ENCODE measurements at places on chromosomes 5 and 9.

- DNase-seq, result no peak
These were observed 555.2 kb upstream of the GRAMD2B start for GRCh38 chr5:125868036-125868435.

GRCh38 chr5:176851871-176852658, 41.7 kb downstream of the UNC5A start:
- no peak for DNase-seq

DNA sequence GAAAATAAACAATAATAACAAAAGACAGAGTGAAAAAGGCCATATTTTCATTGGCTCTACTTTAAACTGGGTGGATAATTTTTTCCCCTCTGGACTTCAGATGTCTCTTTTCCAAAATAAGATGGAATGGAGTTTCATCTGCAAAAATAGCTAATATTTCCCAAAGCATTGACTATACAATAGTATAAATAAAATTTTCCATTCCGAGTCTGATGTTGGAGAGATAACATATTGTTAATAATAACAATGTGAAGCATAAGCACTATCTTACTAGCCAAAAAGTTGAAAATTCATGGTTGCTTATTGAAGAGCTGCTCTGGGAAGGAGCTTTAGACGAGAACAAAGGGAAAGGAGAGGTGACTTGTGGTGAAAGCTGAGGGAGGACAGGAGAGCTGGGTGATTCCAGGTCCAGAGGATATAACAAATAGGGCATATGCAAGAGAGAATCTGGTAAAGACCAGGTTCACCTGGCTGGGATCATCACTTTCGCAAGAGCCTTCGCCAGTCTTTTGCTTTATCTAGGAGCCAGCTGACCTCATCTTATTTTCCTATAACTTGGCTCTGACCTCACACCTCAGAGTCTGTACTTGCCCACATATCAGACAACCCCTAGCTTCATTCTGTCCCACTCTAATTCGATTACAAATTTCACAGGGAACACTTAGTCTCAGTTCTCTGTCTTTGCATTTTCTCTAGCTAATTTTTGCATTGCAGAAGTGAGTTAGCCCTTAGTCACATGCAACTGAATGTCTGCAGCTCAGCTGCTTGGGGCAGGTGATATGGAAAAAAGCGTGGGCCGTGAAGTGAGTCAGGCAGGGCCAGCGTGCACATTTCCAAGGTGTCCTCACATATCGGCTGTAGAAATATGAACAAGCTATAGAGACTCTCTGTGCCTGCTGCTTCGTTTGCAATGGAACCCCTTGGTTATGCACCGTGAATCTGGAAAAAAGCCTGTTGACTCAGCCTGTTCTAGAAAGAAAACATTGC, 7.6 kb upstream of the ZNF474 start:
- no peak for DNase-seq

DNA sequence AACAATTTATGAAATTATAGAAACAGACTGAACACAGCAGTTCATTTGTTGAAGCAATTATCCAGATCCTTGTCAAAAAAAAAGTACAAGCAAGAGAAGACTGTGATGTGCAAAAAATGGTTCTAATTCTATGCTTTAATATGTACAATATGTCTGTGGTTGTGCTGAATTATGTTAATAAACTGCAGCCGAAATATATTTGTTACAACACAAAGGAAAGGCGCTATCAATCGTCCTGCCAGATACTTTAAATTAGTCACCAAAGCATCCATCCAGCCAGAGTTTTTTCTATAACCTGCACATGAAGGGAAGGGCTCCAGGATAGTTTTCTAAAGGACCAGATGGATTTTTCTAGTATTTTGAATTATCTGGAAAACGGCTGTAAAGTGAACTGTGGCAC, 259.5 kb downstream of the BNC2 start:
- DNase-seq, result no peak

DNA sequence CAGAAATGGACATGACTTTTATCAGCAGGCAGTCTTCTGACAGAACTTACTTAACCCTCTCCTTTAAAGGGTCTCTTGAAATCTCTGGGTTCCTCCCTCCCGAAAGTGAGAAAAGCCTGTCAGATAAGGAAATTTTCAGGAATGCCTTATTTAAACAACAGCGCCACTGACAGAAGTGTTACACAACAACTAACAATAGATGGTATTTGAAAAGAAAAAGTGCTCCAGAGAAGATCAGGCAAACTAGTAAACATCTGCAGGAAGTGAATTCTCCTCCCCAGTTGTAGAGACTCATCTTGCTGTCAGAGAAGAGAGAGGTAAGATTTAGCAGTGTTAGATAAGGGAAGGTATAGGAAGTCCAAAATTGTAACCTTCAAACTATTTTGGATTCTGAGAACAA, 107.2 kb upstream of the NFIL3 start:
- DNase-seq, result no peak

DNA sequence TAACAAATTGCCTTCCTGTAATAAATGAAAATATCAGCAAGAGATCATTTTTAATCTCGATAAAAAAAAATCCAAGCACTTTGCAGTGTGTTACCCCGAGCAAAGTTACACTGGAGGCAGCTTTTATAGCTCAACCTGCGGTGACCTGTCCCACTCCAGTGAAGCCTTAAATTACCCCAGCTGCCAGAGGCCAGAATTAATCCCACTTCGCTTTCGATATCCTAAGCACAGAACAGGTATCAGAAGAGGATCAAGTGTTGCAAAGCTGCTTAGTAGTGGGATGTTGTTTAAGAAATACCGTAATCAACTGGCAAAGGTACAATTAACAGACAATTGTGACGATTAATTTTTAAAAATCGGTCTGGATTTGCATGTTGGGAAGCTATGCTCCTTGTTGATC, 314.0 kb downstream of the AGTPBP1 start:
- DNase-seq, result no peak

DNA sequence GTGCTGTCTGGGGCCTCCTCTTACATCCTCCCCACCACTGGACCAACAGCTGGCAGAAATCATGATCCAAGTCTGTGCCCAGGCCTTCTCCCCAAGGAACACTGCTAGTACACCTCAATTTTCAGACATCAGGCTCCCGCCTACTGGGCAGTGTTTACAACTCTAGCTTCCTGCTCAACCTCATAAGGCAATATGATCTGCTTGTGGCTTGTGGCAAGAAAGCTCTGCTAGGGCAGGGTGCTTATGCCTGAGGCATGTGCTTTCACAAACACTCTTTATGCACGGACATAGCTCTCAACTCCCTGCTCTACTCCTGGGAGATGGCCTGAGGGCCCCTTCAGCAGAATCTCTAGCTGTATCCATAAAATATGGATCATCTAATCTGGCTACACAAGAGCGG, 32.5 kb downstream of the SH3TC2 start:
- DNase-seq, result no peak

- DNase-seq, result no peak
These were observed 109.0 kb downstream of the COL5A1 start for GRCh38 chr9:134750450-134751155.

- no peak for DNase-seq
These were observed 35.3 kb upstream of the JMY start for GRCh38 chr5:79200573-79201183.

DNA sequence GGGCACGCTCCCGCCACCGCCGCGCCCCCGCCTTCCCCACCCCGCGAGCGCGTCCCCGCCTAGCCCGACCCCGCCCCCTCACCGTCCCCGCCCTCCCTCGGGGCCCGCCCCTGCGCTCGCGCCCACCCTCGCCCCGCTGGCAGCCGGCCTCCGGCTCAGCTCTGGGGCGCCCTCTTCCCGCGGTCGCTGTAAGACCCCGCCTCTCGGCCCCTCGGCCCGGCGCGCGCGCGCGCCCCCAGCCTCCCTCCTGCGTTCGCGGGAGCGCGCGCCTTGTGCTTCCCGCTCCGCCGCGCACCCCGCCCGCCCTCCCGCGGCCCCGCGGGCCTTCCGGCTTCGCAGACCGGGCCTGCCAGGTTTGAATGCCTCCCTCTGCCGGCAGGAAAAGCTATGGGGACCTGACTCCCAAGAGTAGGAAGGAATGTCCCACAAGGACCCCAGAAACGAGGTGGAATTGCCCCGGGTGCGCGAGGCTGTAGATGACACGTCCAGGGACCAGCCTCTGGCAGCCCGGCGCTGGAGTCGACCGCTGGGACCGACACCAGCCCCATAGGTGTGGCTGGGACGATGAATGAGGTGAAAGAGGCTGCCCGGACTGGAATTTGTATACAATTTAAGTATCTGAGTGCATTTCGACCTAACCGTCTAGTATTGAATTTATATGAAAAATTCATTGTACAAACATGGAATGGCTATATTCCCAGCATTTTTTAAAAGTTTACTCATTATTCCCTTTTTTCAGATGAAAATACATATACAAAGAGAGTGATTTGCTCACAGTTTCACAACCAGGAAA, 416 bp upstream of the PTBP3 start:
- DNase-seq, result peak; percentile 44

DNA sequence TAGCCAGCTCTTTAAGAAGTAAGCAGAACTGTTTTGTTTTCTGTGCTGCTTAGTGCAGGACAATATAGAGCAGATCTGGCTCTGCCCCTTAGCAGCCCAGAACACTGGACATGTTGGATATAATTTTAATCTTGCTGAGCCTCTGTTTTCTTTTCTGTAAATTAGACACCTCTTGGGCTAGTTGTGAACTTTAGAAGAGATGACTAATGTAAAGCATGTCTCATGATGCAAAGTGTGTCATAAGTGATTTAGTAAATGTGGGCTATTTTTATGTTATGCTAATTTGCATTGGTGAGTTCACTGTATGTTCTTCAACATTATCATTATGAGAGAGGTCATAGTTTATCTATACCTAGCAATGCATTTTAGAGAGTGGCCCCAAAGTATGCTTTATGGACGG, 156.1 kb upstream of the ADAMTSL1 start:
- DNase-seq, result no peak

DNA sequence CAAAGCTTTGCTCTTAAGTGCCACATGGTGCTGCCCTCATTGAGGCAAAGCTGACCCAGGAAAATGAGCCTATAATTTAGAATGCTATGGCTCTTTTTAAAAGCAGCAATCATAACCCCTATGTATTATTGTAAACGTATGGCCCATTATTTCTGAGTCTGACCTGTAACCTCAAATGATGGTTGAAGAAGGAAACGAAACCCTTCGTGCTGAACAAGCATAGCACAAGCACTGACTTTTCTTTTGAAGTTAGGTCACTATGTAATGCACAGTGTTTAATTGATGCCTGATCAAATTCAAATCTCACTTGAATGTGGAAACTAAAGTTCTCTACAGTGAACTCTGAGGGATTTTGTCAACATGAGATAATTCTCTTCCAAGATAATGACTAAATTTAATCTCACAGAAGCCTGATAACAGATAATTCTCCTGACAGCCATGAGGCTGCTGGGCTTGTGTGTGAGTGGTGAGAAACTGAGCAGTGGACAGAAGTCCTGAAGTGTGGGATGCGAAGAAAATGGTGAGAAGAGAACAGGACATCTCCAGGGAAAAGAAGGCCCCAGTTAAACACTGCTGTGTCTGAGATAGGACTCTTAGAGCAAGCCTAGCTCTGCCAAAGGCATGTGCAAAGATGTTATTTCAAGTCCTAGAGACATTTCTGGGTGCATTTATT, 226.9 kb downstream of the MAN2A1 start:
- DNase-seq, result no peak

- DNase-seq, result no peak
These were observed 10.0 kb downstream of the HOMER1 start for GRCh38 chr5:79503794-79504495.

- DNase-seq, result no peak
These were observed 7.7 kb upstream of the NR5A1 start for GRCh38 chr9:124514874-124515273.

DNA sequence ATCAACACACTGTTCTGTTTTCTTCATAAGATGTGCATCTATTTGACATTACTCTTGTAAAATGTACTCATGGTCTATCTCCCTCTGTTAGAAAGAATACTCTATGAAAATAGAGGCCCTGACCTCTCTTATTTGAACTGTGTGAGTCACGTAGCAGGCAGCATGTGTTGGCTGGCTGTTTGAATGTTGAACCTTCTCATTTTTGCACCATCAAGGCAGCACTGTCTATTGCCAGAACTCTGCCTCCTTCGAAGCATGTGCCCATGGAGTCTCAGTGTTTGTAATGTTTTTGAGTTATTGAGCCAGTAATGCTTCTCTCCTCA, 144.4 kb downstream of the ALDH1A1 start:
- no peak for DNase-seq

- DNase-seq, result no peak
These were observed 37.6 kb downstream of the SVEP1 start for GRCh38 chr9:110541950-110542349.

DNA sequence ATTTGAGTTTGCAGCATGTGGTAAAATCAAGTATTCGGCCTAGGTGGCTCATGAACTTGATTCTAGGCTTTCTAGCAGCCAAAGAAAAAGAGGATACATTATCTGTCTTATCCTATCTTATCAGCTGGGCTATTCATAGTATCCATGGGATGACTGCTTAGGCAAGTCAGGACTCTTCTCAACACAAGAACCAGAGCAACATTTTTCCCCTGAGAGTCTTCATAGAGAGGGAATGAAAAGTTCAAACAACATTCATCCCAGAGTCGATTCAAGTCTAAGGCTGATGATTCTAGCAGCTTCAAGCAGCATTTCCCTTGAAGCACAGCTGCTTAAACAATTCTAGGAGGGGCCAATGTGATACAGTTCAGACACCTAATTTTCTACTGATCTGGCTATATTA, 3.0 kb downstream of the S100Z start:
- DNase-seq, result no peak

GRCh38 chr5:53105611-53106300, 3.8 kb downstream of the MOCS2 start:
- DNase-seq, result no peak

DNA sequence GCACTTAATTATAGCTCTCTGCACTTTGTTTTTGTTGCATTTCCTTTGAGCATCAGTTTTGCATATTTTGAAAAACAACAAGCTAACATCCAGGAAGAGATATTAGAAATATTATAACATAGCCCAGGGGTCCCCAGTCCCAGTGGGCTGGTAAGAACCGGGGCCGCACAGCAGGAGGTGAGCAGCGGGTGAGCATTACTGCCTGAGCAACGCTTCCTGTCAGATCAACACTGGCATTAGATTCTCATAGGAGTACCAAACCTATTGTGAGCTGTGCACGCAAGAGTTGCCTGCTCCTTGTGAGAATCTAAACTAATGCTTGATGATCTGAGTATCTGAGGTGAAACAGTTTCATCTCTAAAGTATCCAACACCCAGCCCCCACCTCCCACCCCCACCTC, 675.9 kb upstream of the ZNF608 start:
- no peak for DNase-seq

GRCh38 chr5:154321546-154321945, 124.3 kb upstream of the SAP30L start:
- no peak for DNase-seq

- no peak for DNase-seq
These were observed 2.0 kb upstream of the GCNT4 start for GRCh38 chr5:75054134-75054930.

DNA sequence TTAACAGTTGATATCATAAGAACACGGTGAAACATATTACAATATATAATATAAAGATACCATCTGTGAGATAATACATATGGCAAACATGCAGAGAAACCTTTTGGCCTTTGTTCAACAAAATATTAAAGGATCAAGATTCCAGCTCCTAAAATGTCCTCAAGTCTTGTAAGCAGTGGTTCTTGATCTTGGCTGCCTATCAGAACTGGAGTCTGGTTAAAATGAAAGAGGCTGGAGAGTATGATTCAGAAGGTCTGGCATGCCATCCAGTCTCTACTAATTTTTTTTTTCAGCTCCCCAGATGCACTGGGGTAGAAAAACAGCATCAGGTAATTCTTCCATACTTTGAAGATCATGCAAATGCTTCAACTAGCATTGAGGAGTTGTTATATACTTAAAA, 83.2 kb downstream of the TNC start:
- DNase-seq, result no peak

All from cortex of kidney (tissue), 1 donor.